ENCODE measurements at places on chromosomes 4 and X. TPM values are rescaled to one million over a fixed set of nuclear protein-coding genes. Genes with fewer than 3 reads are reported as not detected.

The GPRIN3 gene
- total RNA-seq: 3.5 TPM

The MTCP1 gene
- 17.7 TPM for total RNA-seq

The RGN gene
- 7.0 TPM for total RNA-seq

The TMSB15A gene
- not detected for total RNA-seq

The MYL5 gene
- total RNA-seq: 46.0 TPM

The CT45A1 gene
- total RNA-seq: not detected

The ADGRG4 gene
- total RNA-seq: 1.0 TPM

The LARP1B gene
- total RNA-seq: 30.3 TPM

The AFF2 gene
- 2.3 TPM for total RNA-seq

The ARMCX1 gene
- 17.6 TPM for total RNA-seq

The CD40LG gene
- not detected for total RNA-seq

The PCDH19 gene
- 2.8 TPM for total RNA-seq

The SLC25A43 gene
- 19.7 TPM for total RNA-seq

The PDE6B gene
- total RNA-seq: 15.1 TPM

The SH3D19 gene
- 41.7 TPM for total RNA-seq

The MAGEB2 gene
- total RNA-seq: not detected
